ENCODE measurements at places on chromosomes 3 and 15.

DNA sequence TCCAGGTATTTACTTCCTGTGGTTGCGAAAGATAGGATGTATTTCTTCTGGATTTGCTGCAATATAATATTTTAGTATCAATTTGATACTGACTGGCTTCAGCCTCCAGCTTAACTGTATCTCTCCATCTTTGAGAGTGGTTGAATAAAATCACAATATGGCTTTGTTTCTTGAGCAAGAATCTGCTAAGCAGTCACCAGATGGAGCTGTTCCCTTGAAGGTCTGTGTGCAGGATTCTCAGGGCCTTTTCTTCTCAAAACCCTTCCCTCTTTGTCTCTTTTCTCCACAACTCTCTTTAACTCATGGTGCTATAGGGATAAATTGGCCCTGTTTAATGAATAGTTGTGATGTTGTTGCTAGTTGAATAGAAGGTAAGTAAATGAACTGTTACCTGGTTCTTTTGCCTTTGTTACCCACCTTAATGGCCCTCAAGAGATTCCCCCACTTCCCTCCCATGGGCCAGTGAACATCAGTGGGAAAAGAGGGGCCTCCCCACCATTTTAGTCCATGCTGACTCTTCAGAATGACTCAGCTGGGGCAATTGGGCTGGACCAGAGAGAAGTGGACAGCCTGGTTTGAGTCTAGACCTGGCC is 34.8 kb upstream of the RAB6B start:
- no peak for DNase-seq

DNA sequence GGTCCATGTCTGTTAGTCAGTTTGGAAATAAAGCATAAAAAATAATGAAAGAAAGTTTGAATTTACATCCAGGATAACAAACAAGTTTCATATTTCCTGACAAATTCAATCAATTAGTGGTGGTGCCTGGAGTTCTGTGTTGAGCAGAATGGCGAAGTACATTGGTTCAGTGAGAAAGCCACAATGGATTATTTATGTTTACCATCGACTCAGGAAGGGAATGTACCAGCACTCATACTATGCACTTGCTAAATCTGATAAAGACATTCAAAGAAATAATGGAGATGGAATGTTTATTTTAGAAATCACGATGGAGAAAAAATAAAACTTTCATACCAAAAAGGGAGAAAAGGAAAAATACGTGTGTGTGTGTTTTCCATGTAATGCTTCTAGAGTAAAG is 45.3 kb upstream of the MME start:
- DNase-seq = no peak

GRCh38 chr3:23567917-23568316 is 237.8 kb upstream of the UBE2E1 start:
- DNase-seq = no peak

DNA sequence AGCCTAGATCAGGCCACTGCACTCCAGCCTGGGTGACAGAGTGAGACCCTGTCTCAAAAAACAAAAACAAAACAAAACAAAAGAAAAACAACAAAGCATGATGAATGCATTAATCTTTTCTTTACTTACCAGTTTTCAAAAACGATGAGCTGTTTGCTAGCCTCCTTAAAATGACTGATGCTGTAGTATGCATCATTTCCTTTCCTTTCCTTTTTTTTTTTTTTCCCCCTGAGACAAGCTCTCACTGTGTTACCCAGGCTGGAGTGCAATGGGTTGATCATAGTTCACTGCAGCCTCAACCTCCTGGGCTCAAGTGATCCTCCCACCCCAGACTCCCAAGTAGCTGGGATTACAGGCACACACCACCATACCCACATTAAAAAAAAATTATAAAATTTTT is 202.0 kb downstream of the ADAMTSL3 start:
- no peak for DNase-seq

- no peak for DNase-seq
These were observed 66.4 kb upstream of the SNRPA1 start for GRCh38 chr15:101361418-101361817.

- DNase-seq = no peak
These were observed 37.9 kb downstream of the ADIPOQ start for GRCh38 chr3:186880406-186880805.

- no peak for DNase-seq
These were observed 84.6 kb upstream of the CDV3 start for GRCh38 chr3:133488785-133489367.

Data from stimulated activated CD8-positive, alpha-beta memory T cell treated with anti-CD3 and anti-CD28 coated beads, Interleukin-2, amount 100 ng/mL, for 1 hour (primary cell).